Endothelial cell (in vitro differentiated cells): ENCODE measurements at places on chromosomes 11 and 22. TPM values are rescaled to one million over a fixed set of nuclear protein-coding genes. Genes with fewer than 3 reads are reported as not detected.

Gene APOL5
- not detected for total RNA-seq

Gene OR8A1
- 0.46 TPM for total RNA-seq

Gene SLC43A3
- 17.5 TPM for total RNA-seq

Gene RFPL1
- not detected for total RNA-seq

Gene SLC22A8
- total RNA-seq, result not detected

Gene OR52N4
- not detected for total RNA-seq

Gene BACE1-AS
- 10.2 TPM for total RNA-seq
